ENCODE measurements at places on chromosomes 12 and 14.

GRCh38 chr14:73026243-73026844 lies 562 bp downstream of the ZFYVE1 start:
- peak; percentile 21 for DNase-seq

GRCh38 chr14:33655421-33655820 lies 295.5 kb downstream of the EGLN3 start:
- DNase-seq = no peak

GRCh38 chr12:105706321-105706972 lies 376.0 kb downstream of the C12orf75 start:
- peak; percentile 13 for DNase-seq

- DNase-seq = no peak
These were observed 56.8 kb downstream of the BTG1 start for GRCh38 chr12:92088805-92089204.

- DNase-seq = no peak
These were observed 12.7 kb upstream of the SLC2A3 start for GRCh38 chr12:7948589-7949260.

DNA sequence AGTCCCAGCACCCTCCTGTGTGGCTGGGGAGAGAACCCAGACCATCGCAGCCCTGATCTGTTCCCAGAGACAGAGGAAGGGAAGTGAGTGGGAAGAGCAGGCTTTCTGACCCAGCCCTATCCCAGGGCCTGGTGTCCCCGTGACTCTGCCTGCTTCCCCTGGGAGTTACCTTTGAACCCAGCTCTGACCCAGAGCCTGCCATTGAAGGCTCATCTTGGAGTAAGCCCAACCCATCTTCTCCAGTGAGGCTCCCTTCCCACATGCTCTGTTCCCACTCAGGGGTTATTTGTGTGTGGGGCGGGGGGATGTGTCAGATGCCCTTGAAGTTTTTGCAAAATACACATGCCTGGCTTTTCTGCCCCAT lies 6.0 kb downstream of the TMEM63C start:
- DNase-seq = no peak

DNA sequence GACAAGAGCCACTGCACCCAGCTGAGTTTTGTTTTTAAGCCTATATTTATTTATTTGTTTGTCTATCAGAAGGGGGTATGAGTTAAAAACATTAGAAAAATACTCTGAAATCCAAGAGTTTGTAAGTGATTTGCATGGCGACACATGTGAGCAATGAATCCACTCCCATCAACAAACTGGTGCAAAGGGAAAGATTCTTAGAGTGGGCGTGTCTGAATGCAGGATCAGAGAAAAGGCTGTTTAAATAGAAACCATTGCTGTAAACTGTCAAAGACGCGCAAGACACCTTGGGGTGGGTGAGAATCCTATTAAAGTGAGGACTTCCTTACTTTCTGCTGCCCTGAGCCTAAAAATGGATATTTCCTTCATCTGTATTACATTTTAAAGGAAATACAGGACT lies 51.9 kb downstream of the ZFYVE26 start:
- no peak for DNase-seq

- peak; percentile 55 for DNase-seq
These were observed at the start of gene HPD for GRCh38 chr12:121858662-121859572. HPD (minus strand) TSS chr12:121858859; CDS start chr12:121858823, 36 bp downstream.

DNA sequence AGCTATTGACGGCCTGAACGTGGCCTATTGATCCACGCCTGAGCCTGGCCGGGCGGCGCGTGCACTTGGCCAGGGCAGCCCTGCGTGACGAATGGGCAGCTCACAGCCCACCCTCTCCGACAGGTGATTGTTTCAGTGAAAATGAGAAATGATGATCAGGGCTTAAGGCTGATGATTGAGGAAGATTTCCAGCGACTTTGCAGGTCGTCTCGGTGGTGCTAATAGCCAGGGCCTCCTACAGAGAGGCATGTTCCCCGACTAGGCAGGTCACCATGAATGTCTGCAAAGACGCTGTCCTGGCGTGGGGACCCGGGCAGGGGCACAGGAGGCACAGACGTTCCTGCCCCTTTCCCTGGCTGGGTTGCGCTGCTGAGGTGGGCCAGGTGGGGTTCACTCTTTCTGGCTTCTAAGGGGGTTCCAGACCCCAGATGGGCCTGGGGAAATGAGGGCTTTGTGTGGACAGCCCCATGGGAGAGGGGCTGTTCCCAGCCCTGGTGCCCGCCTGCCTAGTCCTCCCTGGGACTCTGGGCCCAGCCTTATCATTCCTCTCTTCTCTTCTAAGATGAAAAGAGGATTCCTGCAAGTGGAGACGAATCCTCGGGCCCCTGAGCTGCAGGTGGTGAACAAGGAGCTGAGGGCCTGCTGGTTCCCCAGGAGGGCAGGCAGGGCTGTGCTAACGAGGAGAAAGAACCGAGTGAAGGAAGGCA lies 157.4 kb downstream of the KIF26A start:
- no peak for DNase-seq

DNA sequence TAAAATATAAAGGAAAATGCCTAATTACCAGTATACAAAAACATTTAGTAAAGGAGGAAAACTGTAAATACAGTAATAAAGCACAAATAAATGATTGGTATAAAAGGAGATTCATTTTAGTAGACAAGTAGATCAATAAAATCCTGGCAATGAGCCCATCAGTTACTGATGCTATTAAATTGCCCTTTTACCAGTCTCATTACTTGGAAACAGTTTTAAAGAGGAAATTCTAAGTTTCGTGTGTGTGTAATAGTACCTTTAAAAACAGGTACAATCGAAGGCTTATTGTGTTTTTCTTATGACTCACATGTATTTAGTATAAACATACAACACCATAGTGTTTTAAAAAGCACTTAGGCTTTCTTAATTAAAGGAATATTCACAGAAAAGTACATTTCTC lies 46.4 kb upstream of the SYT10 start:
- DNase-seq = no peak

GRCh38 chr12:1083151-1083888 lies 92.3 kb downstream of the ERC1 start:
- peak; percentile 36 for DNase-seq

GRCh38 chr12:52082669-52082987 lies 3.1 kb downstream of the SMIM41 start:
- DNase-seq = no peak

GRCh38 chr14:24052656-24053547 lies 1.1 kb downstream of the CARMIL3 start:
- no peak for DNase-seq

DNA sequence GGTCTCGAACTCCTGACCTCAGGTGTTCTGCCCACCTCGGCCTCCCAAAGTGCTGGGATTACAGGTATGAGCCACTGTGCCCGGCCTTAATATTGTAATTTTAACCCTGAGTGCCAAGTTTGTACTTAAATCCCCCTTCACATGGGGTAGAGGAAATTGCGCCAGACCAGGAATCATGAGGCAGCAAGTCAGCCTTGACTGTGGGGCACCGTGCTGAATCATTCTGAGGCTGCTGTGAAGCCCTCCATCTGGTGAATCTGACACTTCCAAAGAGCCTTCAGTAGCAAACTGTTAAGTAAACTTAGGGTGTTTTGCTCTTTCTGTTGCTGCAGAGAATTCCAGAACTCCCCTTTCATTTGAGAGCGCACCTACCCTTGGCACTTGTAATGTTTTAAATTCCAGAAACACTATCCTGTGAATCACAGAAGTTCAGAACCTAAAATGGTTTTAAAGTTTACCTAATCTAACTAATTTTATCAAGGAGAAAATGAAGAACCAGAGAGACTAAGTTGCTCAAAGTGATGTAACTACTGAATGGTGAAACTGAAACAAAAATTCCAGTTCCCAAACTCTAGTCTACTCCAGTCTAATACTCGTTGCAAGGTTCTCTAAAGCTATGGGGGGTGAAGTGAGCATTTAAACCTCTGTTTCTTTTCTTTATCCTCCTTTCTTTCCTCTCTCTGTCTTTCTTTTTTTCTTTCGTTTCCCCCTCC lies 7.5 kb downstream of the HEBP1 start:
- peak; percentile 34 for DNase-seq

DNA sequence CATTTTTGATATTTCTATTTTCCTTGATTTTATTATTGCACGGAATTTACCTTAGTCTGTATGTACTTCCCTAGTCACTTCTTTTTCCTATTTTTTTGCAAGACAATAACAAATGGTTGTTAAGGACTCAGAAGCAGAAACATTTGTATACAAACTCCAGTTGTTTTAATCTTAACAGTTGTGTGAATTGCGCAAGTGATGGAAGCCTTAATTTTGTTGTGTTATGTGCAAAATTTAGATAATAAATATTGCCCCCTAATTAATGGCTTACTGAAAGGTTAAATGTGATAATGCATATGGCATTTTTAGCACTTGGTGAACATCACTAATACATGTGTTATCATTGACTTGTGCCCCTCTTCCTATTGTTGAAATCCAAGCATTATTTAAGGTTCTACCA lies 82.0 kb downstream of the MGAT4C start:
- DNase-seq = no peak

GRCh38 chr12:15562263-15562662 lies 226.9 kb downstream of the EPS8 start:
- no peak for DNase-seq

DNA sequence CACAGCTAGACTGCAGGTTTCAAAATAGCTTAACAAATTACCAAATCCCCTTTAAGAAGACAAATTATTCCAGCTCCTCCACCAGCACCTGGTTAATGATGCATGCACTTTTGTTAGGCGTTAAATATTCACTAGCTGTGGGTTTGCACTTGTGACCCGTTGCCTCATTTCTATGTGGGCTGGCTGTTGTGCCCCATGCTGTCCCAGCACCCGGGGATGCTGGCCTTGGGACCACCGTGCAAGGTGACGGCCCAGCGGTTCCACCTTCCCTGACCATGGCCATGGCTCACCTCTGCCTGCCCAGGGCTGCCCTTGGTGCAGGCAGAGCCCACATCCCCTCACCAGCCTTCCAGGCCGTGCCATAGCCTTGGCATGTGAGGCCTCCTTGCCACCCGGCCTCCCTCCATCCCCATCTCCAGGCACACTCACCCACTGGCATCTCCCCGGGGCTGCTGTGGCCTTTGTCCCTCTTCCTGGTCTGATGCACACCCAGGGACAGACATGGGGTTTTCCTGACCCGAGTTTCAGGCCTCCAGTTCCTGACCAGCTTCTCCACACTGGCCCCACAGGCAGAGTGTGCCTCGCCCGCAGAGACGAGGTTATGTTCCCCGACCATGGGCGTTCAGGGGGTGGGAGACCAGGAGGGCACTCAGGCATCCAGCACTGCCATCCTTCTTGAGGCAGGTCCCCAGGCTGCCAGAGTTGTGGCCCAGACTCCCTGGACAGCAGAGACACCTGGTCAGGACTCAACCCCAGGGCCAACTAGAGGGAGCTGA lies 20.3 kb upstream of the C14orf180 start:
- DNase-seq = no peak

GRCh38 chr12:121810234-121810817 lies 6.5 kb downstream of the SETD1B start:
- no peak for DNase-seq

DNA sequence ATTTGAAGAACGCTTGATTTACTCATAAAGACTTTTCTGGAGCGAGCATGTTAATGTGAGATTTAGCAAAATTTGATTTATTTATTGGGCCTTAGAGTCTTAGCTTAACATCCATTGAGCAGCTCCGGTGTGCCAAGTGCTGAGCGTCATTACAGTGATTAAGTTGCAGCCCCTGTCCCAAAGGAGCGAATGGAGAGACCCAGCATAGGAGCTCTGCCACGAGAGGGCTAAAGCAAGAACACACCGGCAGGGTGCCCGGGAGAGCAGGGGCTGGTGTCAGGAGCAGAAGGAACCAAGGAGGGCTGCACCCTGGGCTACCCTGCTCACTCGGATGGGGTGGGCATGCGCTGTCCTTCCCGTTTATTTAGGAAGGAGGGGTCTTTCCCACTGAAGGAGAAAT lies 50.6 kb downstream of the PPP2R5C start:
- peak; percentile 24 for DNase-seq

DNA sequence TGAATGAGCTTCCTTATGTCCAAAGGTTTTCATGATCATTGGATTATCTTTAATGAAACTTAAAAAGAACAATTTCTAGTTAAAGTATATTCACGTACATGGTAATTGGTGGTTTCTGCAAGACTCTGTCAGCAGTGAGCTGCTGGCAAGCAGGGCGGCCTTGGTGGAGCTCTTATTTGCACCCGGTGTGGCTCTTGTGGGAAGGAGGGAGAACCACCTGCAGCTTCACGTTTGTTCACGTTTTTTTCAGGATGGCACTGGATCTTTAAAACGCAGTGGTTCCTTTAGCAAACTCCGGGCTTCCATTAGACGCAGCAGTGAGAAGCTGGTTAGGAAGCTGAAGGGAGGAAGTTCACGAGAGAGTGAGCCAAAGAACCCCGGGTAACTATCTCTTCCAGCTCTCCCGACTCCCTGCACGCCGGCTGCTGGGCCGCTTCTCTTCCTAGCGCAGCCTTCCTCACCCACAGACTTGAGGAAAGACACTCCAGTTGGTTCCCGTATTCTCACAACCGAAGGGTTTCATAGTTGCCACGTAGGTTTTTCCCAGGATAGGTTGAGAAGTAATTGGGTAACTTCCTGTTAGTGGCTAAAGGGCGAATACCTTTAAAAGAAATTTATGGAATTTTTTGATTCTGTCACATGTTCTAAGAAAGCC lies 28.3 kb downstream of the XRCC3 start:
- DNase-seq = no peak

GRCh38 chr12:34311337-34311736 lies 289.0 kb downstream of the ALG10 start:
- no peak for DNase-seq

- no peak for DNase-seq
These were observed 114.2 kb upstream of the EEA1 start for GRCh38 chr12:93043192-93043876.

- no peak for DNase-seq
These were observed 54.4 kb downstream of the SMUG1 start for GRCh38 chr12:54134395-54134794.

GRCh38 chr12:78697817-78698415 lies 166.7 kb upstream of the SYT1 start:
- no peak for DNase-seq

DNA sequence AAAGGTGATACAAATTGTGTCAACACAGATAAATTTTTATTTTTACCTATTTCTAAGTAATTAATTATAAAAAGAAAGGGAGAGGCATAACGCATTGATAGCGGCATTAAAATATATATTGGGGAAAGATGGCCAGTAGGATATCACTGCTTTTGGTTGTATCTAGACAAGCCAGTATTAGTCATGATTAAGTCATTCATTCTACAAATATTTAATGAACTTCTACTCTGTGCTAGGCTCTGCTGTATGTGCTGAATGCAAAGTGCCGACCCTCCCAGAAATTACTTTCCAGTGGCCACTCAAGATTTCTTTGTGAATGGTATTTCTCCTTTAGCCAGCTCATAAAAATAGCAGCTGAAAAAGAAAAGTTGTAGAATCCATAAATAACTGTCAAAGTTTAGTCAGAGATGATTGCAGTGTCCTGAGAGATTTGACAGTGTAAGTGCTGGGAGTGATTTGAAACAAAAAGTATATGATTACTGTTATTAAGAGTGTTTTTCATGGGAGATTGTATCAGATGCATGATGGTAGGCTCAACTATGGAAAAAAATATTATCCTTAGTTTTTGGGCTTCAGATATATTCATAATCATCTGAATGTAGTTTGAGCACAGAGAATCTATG lies 133.2 kb downstream of the MGAT4C start:
- DNase-seq = no peak

GRCh38 chr12:100859063-100859627 lies 64.6 kb downstream of the ANO4 start:
- DNase-seq = no peak

- no peak for DNase-seq
These were observed 50.5 kb downstream of the IRF2BPL start for GRCh38 chr14:76977793-76978720.

- peak; percentile 19 for DNase-seq
These were observed 40.9 kb downstream of the NT5DC3 start for GRCh38 chr12:103799857-103800771.

GRCh38 chr12:130970165-130970907 lies 16.6 kb downstream of the ADGRD1 start:
- no peak for DNase-seq

All from GM23338 (cell line).